Stimulated activated CD8-positive, alpha-beta memory T cell treated with anti-CD3 and anti-CD28 coated beads, Interleukin-7, amount 100 ng/mL, for 1 hour (primary cell): ENCODE measurements at places on chromosomes 6 and 20.

GRCh38 chr6:132135409-132135808, 184.2 kb upstream of the CCN2 start:
- DNase-seq: no peak

DNA sequence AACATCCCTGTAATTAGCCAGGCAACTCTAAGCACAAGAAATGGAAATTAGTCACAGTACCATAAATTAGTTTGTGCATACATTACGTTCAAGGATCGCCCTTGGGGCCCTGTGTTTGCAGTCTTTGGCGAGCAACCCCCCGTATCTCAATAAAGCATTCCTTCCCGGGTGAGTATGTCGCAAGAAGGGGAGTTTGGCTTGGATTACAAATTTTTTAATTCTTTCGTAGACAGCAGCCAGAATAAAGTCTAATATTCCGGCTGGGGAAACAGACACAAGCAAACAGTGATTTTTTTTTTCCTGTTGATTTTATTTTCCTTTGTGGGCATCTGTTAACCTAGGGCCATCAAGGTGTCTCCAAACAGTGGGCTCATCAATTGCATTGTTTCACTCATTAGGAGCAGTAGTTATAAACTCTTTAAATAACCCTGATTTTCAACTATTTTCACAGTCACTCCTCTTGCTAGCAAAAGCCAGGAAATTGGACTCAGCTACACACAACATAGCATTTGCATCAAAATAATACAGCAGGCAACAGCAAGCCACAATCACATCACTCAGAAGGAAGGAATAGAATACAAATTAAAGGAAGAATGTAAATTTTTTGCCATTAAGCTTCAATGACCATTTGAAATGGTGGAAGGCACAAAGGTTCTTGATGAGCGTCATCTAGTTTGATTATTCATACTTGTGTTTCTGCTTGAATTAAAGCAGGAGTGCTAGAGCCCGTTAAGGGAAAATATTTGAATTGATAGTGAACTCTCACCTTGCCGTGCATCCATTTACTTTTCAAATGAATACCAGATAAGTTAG, 85.3 kb downstream of the LINC00237 start:
- DNase-seq: no peak

GRCh38 chr20:61100489-61100888, 151.6 kb upstream of the CDH4 start:
- DNase-seq: no peak

DNA sequence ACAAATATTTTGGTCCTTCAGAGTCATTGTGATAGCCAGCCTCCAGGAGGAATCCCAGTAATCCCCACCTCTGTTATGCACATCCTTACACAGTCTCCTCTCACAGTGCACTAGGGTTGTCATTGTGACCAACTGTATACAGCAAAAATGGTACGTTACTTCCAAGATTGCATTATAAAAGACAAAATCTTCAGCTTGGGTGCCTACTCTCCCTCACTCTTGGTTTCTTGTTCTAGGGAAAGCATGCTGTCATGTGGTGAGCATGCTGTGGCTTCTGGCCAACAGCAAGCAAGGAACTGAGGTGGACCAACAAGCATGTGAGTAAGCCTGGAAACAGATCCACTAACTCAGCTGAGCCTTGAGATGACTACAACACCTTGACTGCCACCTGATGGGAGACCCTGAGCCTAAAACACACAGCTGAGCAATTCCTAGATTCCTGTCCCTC, 130.1 kb upstream of the DST start:
- DNase-seq: no peak

DNA sequence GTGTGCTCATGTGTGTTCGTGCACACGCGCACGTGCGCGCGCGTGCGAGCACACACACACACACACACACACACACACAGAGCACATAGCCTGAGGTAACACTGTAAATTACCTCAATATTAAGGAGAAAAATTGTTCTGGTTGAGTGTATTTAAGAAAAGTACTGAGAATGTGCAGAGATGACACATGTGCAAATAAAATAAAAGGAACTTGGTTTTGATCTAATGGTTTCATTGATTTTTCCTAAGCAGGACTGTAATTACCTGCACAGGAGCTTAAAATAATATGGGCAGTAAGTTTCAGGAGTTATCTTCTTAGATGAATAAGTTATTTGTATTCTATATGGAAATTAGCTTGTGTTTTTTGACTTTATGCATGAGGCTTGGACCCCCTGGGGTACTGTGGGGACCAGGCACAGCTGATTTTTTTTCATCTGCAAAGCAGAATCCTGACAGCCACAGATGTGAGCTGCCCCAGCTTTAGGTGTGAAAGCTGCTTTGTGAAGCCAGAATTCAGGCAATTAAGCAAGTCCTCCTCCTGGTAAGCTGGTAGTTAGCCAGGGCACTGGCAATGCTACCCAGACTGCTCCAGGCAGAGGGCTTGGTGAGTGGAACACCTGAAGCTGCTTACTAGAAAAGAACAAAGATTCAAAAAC, 1040.6 kb upstream of the CITED2 start:
- DNase-seq: no peak

DNA sequence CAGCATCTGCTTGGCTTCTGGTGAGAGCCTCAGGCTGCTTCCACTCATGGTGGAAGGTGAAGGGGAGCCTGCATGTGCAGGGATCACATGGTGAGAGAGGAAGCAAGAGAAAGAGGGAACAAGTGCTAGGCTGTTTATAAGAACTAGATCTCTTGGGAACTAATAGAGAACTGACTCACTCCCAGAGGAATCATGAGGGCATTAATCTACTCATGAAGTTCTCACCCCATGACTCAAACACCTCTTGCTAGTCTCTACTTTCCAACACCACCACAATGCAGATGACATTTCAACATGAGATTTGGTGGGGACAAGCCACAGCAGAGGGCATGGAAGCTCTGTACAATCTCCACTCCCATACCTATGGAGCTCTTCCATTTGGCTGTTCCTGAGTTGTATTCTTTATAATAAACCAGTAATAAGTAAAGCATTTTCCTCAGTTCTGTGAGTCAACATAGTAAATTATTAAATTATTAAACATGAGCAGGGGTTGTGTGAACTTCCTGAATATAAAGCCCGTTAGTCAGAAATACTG, 524.1 kb upstream of the NRSN1 start:
- no peak for DNase-seq

DNA sequence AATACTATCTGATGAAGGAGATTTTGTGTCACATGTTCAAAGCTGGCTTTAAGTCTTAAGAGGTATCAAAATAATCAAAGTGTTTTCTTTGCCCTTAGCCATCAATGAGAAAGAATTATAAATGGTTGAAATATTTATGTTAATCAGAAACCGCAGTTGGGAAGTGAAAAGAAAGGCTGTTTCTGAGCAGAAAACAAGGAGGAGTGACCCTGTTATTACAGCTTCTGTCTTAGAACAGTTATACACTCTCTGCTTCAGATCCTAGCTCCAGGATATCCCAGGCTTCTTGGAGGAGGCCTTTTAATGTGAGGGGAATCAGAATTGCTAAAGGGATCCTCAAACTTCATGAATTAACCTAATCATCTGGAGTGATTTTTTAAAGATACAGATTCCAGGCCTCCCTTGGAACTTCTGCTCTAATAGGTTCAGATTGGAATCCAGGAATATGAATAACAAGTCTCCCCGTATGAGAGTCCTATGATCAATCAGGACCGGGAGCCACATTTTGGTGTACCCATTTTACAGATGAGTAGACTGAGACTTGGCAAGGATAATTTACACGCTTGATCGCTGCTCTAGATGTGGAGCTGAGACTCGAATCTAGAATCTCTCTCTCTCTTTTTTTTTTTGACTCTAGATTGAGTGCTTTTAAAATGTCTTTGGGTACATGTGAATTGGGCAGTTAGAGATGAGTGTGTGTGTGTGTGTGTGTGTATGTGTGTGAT, 50.8 kb upstream of the JAG1 start:
- DNase-seq: no peak

- no peak for DNase-seq
Observed at GRCh38 chr6:108559884-108560462, 744 bp upstream of the FOXO3 start.

DNA sequence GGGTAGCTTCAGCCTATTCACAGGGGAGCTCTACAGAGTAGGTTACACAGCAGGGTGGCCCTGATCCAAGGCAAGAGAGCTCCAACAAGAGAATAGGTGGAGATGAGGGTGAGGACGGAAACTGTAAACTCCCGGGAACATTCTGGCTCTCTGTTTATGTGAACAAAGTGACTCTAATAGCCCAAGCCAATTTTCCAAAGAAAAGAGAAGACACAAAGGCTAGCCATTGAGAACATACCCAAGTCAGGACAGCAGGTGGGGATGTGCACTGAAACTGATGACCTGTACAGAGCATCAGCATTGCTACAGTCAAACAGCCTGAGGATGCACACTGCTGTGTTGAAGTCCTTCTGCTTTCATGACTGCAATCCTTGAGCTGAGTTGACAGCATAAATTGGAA, 136.0 kb upstream of the TOP1 start:
- DNase-seq: no peak

GRCh38 chr20:57654998-57655808, 35.0 kb upstream of the ZBP1 start:
- no peak for DNase-seq

DNA sequence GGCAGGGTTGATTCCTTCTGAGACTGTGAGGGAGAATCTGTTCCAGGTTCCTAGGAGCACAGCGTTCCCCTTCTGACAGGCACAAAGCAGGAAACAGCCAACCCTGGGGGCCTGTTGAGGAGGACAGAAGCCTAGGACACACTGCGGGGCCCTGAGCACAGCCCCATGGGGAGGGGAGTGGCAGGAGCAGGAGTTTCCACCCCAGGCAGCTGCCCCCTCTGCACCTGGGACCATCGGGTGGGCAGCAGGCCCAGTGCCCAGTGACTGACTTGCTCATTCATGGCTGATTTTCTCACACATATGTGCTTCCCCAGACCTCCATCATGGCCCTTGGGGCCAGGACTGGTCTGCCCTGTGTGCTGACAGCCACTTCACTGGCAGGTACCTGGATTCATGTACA, 6.2 kb upstream of the SLC22A1 start:
- DNase-seq: no peak

DNA sequence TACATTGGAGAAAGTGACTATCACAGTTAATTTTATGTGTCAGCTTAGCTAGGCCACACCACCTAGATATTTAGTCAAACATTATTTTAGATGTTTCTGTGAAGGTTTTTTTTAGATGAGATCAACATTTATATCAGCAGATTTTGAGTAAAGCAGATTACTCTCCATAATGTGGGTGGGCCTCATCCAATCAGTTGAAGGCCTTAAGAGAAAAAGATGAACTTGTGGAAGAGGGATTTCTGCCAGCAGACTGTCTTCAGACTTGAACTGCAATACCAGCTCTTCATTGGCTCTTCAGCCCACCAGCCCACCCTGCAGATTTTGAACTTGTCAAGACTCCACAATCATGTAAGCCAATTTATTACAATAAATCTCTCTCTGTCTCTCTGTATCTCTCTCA, 25.1 kb upstream of the FBXO30 start:
- no peak for DNase-seq

GRCh38 chr20:53685070-53685595, 91.5 kb upstream of the ZNF217 start:
- no peak for DNase-seq

GRCh38 chr6:163900570-163900969, 486.1 kb downstream of the QKI start:
- no peak for DNase-seq

DNA sequence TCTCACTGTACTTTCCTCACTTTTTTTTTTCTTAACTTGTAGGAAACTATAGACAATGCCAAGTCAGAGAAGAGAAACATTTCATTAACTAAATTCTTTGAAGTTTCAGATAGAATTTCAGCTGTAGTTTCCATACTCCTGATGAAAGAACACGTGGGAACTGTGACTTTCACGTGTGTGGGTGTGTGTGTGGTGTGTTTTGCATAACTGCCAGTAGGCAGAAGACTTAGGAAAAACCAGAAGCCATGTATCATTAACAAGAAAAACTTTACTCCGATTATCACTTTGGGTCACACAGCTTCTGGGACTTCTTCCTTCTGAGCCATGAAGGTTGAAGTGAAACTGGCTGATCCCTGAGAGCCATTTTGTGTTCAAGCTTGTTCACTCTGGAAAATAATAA, 483.3 kb downstream of the TFAP2B start:
- no peak for DNase-seq

GRCh38 chr6:139114746-139115145, 20.1 kb upstream of the HECA start:
- no peak for DNase-seq

GRCh38 chr6:111210194-111210728, 123.0 kb downstream of the SLC16A10 start:
- no peak for DNase-seq

GRCh38 chr20:57040924-57041323, 225.5 kb downstream of the BMP7 start:
- no peak for DNase-seq

DNA sequence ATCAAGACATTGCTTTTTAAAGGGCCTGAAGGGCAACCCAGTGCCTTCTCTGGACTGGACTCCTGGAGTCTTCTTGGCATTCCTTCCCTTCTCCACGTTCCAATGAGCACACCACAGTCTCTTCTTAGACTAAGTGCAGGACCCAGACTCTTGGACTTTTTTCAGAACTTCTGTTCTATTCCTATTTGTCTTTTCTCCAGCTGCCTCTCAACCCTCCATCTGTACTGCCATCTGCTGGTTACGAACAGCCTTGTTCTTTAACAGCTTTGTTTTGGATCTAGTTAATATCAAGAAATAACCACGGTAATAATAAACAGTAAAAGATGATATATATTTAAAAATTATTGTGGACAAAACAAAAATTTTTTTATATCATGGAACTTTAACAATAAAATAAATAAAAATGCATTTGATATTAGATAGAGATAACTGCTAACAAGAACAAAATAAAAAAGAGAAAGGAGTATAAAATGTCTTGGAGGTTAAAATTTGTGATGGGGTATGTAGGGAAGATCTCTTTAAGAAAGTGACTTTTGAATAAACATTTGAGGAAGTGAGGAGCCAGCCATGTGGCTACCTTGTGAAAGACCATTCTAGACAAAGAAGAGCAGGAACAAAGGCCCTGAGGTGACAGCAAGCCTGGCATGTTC, 105.1 kb upstream of the HCRTR2 start:
- no peak for DNase-seq

DNA sequence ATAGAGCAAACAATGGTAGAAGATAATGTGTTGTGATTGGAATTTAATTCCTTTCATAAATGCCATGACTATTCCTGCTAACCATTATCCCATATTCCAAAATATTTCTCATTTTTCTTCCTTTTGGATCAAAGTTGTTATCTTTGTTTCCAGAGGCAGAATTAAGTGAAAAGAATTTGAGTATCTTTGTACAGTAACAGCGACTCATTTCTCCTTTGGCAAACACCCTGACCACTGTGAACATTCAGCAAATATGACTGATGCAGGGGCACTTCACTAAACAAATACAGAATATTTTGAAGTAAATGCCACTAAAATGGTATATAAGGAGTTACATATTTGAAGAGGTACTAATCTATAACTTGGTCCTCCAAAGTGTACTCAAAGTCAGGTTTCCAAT, 105.0 kb upstream of the LAMP5 start:
- DNase-seq: no peak

- DNase-seq: no peak
Observed at GRCh38 chr6:23027281-23027680, 457.9 kb downstream of the HDGFL1 start.
